ENCODE measurements at places on chromosomes 2 and 18.

GRCh38 chr2:198448789-198449188, 644.4 kb downstream of the PLCL1 start:
- no peak for DNase-seq

DNA sequence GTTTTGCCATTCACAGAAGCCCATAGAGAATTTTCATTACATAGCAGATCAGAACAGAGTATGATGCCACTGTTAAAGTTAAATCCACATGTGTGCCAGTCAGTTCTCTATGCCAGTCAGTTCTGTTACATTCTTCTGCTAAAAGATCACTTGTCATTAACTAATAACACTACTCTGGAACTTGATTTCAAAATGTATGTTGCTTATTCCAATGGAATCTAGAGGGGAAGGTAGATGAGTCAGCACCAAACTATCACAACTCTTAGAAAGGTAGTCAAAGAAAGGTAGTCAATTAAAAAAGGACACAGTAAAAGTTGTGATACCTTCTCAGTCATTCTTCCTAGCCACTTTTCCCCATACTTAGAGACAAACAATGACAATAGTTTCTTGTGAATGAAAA, 1214.4 kb downstream of the LRP1B start:
- DNase-seq: no peak

- DNase-seq: no peak
These were observed 264.4 kb downstream of the AFF3 start for GRCh38 chr2:99877963-99878362.

DNA sequence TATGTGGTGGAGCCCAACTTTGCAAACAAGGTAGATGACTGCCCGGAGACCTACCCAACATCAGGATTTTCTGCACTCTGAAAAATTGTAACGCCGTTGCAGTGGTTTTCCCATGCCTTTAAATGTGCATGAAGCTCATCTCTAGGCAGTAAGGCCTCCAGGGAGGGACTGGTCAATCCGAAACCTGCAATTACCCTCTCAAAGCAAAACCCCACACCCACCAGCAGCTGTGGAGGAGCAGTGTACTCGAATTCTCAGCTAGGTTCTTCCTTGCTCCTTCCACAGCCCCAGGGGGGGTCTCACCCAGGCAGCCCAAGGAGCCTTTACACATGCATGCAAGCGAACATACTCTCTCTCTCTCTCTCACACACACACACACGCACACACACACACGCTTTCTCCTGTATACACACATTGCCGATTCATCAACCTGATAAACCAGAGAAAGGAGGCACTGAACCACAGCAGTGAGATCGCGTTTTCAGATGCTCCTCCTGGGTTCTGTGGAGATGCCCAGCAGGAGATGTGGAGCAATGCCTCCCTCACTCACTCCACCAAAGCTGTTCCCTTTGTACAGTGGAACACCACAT, 109.2 kb downstream of the VIT start:
- no peak for DNase-seq

DNA sequence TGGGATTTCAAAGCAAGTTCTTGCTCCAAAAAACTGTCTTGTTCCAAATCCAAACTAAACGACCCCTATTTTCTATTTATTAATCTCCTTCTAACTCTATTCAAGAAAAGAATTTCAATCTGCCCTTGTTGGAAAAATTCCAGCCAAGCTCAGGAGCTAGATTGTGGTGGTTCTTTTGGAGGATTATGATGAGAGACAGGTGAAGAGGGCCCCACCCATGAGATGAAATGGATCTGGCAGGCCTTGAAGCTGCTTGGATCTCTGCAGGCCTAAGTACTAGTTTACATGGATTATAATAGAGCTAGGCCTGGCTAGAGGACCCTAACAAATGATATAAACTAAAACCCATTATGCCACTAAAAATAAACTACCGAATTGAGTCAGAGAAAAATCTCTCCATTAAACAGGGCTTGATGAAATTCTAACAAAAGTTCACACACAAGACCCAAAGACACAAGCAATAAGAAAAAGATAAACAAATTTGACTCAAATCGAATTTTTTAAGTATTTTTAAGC, 101.6 kb downstream of the GFPT1 start:
- DNase-seq: no peak

DNA sequence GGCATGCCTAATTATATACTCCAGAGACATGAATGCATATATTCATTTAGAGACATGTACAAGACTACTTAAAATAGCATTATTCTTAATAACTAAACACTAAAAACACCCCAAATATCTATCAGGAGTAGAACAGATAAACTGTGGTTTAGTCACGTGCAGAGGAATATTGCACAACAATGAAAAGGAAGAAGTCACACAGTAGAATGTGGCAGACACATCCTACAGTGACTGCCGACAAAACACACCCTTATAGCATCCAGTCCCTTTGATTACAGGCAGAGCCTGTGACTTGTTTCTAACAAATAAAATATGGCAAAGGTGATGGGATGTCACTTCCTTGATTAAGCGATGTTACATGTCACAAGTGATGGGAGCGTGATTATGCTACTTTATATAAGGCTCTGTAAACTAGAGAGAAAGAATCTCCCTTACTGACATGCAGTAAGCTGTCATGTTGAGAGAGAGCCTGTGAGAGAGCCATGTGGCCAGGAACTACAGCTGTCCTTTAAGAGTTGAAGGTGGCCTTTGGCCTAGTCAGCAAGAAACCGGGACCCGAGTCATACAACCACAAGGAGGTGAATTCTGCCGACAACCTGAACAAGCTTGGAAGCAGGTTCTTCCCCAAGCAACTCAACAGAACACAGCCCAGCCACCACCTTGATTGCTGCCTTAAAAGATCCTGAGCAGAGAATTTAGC, 39.1 kb upstream of the LGALSL start:
- no peak for DNase-seq

GRCh38 chr2:239966853-239967552, 58.1 kb downstream of the NDUFA10 start:
- no peak for DNase-seq

DNA sequence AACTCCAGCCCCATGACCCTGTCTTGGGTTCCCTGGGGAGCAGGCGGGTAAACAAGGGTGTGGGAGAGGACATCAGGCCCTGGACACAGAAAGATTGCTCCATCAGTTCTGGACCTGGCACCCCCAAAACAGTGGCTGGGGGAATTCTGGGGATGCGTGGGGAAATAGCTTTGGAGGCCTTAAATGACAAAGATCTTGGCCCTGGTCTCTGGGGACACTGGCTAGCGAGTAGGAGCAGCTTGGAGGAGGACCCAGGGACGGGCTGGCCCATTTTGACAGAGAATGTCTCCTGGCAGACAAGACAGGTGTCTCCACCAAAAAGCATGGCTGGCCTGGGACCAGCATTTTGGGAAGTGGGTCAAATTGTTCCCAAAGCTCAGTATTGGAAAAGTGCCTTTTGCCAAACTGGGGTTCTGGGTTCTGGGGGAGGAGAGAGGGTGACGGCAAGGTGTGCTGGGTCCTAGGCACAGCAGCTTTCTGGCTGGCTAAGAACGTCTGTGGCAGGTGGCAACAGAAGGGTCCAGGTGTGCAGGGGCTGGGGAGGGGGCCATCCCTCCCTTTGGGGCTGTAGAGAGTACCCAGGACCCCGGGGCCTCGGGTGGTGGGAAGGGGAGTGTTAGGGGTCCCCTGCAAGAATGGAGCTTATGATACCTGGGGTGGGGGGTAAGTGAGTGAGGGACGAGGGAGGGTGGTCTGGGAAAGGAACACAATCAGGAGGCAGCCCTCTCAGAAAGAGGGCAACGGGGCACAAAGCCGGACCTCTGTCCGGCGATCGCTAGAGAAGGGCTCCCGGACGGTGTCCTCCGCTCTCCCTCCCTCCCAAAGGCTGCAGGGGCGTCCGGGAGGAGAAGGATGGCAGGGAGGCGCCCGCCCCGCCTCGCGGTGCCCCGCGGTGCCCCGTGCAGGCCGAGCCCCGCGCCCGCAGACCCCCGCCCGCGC, 556 bp downstream of the CYRIA start:
- no peak for DNase-seq

DNA sequence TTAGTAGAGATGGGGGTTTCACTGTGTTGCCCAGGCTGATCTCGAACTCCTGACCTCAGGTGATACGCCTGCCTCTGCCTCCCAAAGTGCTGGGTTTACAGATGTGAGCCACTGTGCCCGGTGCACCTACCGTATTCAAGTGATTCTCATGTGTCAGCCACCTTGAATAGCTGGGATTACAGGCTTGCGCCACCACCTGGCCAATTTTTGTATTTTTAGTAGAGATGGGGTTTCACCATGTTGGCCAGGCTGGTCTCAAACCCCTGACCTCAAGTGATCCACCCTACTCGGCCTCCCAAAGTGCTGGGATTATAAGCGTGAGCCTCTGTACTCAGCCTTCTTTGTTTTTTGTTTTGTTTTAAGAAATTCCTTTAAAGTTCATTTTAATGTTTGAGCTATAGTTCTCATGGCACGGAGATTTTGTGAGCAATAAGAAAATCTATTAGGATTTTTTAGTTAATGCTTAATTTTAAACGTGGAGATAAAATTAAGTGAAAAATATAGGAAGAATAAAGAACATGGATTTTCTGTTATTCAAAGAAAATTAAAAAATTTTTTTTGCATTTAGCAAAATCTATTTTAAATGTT, 242.6 kb downstream of the PHLPP1 start:
- DNase-seq: no peak

Measured in SHP77 treated with DMSO at 0.1 percent for 48 hours (cell line).